Activated CD4-positive, alpha-beta T cell treated with anti-CD3 and anti-CD28 coated beads, Interleukin-2, amount 50 U/mL, for 1 hour (primary cell): ENCODE measurements at places on chromosomes 1 and 21.

DNA sequence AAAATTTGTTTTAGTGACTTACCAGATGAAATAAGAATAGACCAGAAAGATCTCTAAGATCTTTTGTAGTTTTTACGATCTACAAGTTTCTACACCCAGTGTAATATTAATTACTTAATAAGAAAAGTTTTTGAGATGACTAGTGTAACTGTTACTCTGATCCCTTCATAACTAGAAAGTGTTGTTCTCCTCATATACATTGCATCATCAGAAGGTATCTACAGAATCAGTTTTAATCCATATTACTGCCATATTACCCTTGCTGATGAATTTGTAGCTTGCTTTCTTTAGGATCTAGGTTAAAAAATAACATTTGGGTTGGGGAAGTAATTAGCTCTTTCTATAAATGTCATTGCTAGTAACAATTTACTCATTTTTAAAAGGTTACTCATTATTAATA is 72.5 kb downstream of the GPR161 start:
- DNase-seq = no peak

- DNase-seq = no peak
These were observed 31.2 kb downstream of the PCSK9 start for GRCh38 chr1:55070293-55071164.

- DNase-seq = no peak
These were observed 199.3 kb upstream of the ZC3H12A start for GRCh38 chr1:37274938-37275631.

- DNase-seq = no peak
These were observed 42.5 kb downstream of the PLPPR5 start for GRCh38 chr1:98962156-98962555.

- no peak for DNase-seq
These were observed 8.9 kb downstream of the TAGLN2 start for GRCh38 chr1:159916242-159917051.

GRCh38 chr21:35057428-35057827 is 8.3 kb upstream of the RUNX1 start:
- DNase-seq = no peak

DNA sequence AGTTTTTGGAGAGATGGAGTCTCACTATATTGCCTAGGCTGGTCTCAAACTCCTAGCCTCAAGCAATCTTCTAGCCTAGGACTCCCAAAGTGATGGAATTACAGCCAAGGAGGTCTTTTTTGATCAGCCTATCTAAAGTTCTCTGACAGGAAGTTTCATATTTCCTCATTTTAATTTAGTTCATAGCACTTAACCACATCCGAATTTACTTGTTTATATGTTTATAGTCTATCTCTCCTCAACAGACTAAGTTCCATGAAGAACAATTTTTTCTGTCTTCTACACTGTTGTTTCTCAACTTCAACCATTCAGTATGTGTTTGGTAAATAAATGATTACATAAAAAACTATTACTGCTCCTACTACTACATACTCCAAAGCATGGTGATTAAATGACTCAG is 47.9 kb downstream of the GON4L start:
- no peak for DNase-seq
